Endothelial cell (in vitro differentiated cells): ENCODE measurements at places on chromosomes 4 and X. TPM values are rescaled to one million over a fixed set of nuclear protein-coding genes. Genes with fewer than 3 reads are reported as not detected.

Gene PRDM5
- total RNA-seq, result 17.0 TPM

Gene EGF
- 15.0 TPM for total RNA-seq

Gene LRIT3
- total RNA-seq, result 0.95 TPM

Gene UCHL1
- total RNA-seq, result 397 TPM

Gene CLNK
- not detected for total RNA-seq

Gene NOX1
- total RNA-seq, result not detected

Gene BMP3
- total RNA-seq, result not detected

DNA sequence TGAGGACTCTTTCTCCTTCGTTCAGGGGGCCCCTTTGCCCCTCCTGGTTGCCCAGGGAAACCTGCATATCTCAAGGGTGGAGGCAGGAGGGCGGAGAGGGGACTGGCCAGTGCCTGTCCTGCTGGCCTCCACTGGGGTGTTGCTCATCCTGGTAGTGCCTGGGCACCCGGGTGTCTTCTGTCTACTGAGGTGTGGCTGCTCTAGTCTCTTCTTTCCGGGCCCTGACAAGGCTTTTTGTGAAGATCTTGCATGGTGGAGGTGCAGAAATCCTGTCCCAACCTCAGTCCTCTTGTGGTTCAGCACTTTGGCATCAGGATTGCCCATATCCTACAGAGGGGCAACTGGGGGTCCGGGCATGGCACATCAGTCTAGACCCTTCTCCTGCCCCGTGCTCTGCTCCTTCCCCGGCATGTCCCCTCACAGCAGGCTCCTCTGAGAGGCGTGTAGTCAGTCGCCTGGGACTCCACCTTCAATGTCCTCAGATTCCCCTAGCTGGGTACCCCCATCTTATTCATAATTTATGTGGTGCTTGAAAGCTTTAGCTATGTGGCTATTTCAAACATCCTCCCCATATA, 1.9 kb downstream of the CCDC110 start:
- peak; percentile 5 for DNase-seq

GRCh38 chr4:77938560-77938959, 75.9 kb downstream of the MRPL1 start:
- no peak for DNase-seq

GRCh38 chrX:10513974-10514373, 106.4 kb downstream of the MID1 start:
- no peak for DNase-seq

GRCh38 chr4:40200875-40201801, 4.3 kb downstream of the RHOH start:
- DNase-seq, result no peak

DNA sequence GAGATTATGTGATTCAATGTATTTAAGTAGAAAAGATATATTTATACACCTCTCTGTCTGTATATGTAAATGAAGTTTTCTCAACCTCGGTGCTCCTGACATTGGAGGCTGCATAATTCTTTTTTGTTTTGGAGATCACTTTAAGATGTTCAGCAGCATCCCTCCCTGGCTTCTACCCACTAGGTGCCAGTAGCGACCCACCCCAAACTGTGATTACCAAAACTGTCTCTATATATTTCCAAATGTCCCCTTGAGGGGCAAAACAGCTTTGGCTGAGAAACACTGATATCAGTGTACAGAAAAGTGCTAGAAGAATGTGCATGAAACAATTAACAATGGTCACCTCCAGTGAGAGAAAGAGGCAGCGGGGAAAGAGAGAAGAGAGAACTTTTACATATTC, 51.2 kb downstream of the DCX start:
- no peak for DNase-seq

DNA sequence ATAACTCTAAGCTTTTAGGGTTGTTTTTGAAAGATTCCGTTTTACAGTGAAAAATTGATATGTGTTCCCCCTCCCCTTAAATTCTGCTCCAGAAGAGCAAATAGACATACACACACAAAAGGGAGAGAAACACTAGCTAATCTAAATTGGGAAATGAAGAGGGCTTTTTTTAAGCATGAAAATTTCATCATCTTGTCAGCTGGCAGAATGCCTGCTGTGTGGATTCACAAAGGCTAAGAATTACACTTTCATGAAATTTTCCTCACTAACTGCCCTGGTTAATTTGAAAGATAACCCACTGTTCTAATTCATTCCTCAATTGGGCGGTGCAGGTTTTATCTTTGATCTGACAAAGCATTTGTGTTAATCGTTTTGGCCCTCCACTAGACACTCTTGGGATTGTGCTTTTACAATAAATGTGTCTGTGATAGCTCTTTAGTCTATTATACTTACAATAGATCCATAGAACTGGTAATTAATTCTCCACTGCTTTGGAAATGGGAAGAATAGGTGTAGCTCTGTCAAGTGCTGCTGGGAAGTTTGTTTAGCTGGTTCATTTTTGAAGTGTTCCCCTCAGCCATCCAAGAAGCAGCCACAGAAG, 152.9 kb downstream of the POLA1 start:
- no peak for DNase-seq

DNA sequence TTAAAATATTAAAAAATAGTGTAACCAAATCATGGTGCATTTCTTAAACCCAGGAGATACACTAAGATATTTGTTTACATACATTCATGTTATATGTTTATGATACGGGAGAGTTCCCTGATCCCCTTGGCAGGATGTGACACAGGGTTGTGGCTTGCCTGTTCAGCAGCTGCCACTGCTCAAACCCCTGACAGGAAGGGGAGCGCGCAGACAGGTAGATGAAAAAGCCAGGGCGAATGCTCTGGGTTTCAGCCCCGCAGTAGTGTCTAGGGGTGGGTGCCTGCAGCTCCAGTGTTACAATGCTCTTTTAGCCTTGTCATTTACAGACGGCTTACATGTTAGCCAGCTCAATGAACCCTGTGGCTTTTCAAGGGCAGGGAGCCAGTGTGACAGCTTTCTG, 1343.8 kb upstream of the IGFBP7 start:
- no peak for DNase-seq

- no peak for DNase-seq
Measured at GRCh38 chr4:46219872-46220271, 96.0 kb upstream of the GABRG1 start.

DNA sequence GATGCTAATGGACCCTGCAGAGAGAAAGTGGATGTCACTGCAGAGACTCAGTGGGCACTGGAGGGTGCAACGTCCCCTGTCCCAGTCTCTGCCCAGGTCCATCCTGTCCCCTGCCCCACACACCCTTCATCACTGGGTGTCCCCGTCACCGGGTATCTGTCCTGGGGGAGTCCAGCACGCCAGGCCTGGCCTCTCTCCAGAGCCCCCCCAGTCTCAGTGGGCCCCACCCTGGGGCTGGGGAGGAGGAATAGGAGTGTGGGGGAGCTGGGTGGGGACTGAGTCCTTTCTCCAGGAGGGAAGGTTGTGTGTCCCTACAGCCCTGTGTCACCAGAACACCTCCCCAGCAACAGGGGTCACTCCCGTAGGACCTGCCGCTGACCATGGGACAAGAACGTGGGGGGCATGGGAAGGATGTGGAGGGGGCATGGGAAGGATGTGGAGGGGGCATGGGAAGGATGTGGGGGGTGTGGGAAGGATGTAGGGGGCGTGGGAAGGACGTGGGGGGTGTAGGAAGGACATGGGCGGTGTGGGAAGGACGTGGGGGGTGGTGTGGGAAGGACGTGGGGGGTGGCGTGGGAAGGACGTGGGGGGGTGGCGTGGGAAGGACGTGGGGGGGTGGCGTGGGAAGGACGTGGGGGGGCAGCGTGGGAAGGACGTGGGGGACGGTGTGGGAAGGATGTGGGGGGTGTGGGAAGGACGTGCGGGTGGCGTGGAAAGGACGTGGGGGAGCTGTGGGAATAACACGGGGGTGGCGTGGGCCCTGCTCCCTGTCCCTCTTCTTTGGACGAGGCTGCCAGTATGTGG, 21.0 kb upstream of the SPON2 start:
- DNase-seq, result no peak

DNA sequence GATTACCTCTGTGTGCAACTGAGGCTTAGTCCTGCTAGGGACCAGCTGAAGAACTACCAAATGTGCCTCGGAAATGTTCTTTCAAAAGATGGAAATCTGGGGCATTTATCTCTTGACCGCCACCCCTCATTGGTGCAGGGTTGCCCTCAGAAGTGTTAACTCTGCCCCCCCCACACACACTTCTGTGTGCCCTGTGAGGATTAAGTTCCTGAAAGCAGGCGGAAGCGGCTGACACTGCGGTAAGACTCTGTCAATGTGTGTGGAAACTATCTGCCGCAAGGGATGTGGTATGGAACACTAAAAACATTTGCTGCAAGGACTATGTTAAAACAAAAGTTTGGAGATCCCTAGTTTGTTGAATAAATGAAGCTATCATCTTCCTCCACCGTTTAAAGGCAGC, 106.9 kb upstream of the NDP start:
- no peak for DNase-seq

DNA sequence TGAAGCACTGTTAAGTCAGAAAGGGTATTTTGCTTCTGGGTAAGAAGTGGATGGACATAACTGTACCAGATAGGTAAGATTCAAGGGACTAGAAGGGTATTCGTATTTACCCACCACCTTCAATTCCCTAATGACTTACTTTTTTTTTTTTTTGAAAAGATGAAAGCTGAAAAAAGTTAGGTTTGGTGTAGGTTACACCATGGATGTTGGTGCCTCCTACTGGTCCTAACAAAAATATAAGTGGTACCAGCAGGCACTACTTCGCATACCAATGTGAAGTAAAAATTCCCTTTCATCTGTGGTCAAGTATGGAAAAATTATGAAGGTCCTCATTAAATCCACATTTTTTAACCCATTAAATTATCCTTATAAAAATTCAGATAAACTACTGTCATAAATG, 7.2 kb downstream of the ANKRD17 start:
- no peak for DNase-seq

- no peak for DNase-seq
Measured at GRCh38 chr4:141957416-141957815, 321.0 kb downstream of the IL15 start.

DNA sequence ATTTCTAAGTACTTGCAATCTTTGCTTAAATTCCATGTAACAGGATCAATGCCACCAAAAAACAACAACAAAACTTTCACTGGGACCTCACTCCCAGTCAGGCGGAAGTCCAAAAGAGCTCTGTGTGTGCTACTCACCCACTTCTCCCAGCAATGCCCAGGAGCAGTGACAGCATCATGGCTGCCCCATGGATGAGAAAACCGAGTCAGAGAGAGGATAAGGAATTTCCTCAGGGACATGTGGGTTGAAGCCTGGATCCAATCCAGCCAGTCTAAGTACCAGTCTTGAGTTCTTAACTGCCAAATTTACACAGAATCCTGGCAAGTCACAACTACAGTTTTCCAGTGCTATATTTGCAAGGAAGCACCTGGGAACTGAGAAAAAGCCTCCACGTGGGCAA, 64.5 kb downstream of the STX18 start:
- no peak for DNase-seq
